GDM1 (cell line): ENCODE measurements at places on chromosomes 7 and 10.

GRCh38 chr7:74494076-74494548 is 40.4 kb downstream of the GTF2IRD1 start:
- no peak for DNase-seq

DNA sequence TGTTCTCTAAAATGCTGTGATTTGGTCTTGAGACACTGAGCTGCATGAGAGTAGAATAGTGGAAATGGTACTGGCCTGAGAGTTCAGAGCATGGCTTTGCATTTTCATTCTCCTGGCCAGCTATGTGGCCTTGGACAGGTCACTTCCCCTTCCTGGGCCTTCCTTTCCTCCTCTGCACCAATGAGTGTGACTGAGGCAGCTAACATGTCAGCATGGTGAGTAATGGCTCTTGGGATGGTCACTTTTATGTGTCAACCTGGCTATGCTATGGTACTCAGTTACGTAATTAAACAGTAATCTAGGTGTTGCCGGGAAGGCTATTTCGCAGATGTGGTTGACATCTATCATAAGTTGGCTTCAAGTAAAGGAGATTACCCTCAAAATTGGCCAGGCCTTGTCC is 109.3 kb downstream of the RTKN2 start:
- no peak for DNase-seq

DNA sequence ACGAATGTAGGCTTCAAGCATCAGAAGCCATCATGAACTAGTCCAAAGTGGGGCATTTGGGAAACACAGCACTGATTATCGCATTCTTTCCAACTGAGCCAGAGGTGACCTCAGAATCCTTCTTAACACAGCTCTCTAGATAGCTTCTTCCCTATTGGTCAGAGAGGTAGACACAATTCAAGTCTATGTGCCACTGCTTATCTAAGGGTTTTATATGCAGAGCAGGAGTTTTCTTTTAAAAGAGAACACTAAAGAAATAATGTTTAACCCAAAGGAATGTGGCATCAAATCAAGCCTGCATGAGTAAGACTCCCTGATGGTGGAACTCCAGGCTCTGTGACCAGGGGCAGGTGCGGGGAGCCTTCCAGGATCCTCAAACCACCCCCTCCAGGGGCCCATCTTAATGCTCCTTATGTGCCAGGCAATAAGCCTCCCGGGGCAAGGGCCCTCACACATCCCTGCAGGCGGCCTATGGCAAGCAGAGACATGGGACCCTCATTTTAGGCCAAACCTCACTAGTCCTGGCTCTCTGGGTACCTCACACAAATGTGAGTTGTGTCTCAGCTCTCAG is 13.8 kb downstream of the HSPA12A start:
- DNase-seq = no peak

- peak; percentile 7 for DNase-seq
Observed at GRCh38 chr7:72058579-72058978, 353.6 kb downstream of the CALN1 start.

DNA sequence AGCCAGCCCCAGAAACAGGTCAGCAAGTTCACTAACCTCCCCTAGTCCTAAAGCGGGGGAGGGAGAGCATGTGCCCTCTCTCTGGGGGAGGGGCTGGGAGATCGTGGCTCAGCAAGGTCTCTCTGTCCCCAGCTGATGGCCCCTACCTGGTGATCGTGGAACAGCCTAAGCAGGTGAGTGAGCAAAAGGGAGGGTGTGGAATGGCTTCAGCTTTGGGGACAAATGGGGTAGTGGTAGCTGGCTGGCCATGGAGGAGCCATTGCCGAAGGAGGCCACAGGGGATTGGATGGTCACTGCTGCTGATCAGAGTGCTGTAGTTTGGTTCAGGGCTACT is 779 bp downstream of the NFKB2 start:
- DNase-seq = no peak

DNA sequence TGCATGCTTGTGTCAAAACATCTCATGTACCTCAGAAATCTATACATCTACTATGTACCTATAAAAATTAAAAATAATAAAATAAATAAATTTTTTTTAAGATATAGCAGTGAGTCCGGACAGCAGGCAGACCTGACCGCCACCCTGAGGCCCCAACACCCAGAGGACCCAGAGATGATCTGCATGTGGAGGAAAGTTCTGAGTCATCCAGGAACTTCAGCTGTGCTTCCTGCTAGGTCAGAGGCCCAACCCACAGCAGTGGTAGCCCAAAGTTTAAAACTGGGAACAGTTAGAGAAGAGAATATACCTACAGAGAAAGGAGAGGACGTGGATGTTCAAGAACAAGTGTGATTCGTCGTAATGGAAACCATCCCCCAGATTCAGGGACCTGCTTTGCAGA is 683.7 kb upstream of the NRP1 start:
- DNase-seq = peak; percentile 11

DNA sequence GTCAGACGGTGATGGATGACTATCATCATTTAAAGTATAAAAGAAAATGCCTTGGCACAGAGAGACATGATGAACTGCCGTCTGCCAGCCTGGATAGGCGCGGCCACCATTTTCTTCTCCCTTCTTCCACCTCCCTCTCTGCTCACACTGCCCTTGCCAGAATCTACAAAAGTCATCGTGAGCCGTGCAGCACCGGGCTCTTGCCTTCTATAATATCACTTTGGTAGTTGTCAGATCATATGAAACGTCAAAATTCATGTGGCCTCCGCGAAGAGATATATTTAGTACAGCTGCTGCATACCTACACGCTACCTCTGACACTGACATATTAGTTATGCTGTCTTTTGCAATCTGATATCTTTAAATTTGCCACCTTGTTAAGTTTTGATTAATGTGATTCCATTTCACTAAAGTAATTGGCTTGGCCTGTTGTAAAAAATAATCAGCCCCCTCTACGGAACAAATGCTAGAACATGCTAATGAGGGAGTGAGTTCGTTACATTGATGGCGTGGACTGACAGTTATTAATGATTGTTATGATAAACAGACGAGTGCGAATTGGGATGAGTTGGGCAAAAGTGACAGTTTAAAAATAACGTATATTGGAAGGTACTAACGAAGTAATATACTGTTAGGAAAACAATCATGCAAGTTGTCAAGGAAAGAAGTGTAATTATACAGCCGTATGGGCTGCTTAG is 214.9 kb downstream of the LRMDA start:
- no peak for DNase-seq

GRCh38 chr7:155837126-155837479 is 24.8 kb upstream of the SHH start:
- DNase-seq = no peak

DNA sequence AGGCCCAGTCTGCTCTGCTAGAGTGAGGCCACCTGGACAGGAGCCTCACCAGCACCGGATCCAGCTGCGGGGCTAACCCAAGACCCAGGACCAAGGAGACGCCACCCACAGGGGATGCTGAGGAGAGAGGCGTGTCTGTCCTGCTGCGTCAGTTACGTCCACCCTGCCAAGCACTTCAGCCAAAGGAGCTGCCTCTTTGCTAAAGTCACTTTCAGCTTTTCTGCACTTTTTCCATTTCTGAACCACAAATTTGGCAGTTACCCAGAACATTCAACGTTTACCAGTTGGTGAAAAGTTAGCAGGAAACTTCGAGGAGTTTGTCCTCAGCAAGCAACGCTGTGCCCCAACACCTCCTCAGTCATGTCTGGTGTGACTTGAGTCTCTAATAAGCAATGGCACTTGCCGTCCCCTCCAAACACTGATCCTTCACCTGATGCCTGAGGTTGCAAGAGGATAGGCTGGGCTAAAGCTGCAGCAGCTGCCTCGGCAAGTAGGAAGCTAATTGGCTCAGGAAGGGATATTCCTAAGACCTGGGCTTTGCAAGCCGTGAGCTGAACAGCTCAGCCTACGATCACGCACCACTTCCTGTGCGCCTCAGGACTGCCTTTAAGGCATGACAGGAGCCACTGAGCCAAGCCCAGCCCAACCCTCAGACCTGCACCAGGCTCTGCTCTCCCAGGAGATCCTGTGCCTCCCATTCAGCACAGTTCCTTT is 40.1 kb downstream of the KCNH2 start:
- no peak for DNase-seq

- DNase-seq = no peak
Observed at GRCh38 chr10:71285180-71285545, 33.9 kb upstream of the SLC29A3 start.

GRCh38 chr7:13062631-13063030 is 375.2 kb downstream of the ARL4A start:
- DNase-seq = no peak

- no peak for DNase-seq
Observed at GRCh38 chr7:16079723-16080122, 341.6 kb downstream of the CRPPA start.

GRCh38 chr10:124992462-124993344 is 50.8 kb downstream of the ZRANB1 start:
- peak; percentile 40 for DNase-seq

- DNase-seq = no peak
Observed at GRCh38 chr7:1099637-1100036, 11.7 kb downstream of the GPER1 start.

GRCh38 chr10:97103316-97104080 is 82.3 kb downstream of the SLIT1 start:
- DNase-seq = no peak

DNA sequence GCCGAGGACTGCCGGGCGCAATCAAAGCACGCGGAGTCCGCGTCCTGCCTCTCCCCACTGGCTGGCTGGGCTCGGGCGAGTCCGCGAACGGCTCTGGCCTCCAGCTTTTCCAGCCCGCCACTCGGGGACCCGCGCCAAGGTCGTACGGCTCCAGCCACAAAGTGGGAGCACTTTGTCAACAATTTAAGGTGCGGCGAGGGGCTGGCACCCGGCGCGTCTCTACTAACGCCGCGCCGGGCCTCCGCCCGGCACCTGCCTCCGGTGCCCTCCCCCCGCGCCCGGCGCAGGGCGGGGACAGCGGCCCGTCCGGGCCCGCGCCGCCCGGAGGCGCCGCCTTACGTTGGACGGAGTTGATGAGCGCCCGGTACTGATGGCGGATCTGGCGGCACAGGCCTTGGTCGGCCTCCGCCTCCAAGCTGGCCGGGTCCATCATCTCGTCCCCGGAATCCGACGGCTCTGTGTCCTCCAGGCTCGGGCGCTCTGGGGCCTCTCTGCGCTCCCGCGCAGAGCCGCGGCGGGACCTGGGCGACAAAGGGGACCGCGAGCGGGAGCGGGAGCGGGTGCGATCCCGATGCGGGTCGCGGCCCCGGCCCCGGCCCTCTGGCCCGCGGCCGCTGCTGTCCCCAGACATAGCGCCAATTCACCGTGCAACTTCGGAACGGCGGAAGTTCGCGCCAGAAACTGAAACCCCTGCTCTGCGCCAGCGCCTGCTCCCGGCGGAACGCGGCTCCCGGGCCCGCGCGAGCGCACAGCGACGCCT is at the start of gene NSMCE4A:
Gene NSMCE4A (minus strand): TSS at position 683 of the 760 bp plus-strand sequence. CDS start 52 bp downstream, at position 631.
- DNase-seq = peak; percentile 73

GRCh38 chr7:112414855-112415490 is 35.3 kb upstream of the IFRD1 start:
- DNase-seq = no peak

- no peak for DNase-seq
Observed at GRCh38 chr10:78541481-78542140, 507.9 kb downstream of the RPS24 start.
